Left ventricle myocardium inferior (tissue), 1 donor: ENCODE measurements at places on chromosomes 5 and 9.

- no peak for DNase-seq
Measured at GRCh38 chr9:14030375-14031059, 283.4 kb downstream of the NFIB start.

DNA sequence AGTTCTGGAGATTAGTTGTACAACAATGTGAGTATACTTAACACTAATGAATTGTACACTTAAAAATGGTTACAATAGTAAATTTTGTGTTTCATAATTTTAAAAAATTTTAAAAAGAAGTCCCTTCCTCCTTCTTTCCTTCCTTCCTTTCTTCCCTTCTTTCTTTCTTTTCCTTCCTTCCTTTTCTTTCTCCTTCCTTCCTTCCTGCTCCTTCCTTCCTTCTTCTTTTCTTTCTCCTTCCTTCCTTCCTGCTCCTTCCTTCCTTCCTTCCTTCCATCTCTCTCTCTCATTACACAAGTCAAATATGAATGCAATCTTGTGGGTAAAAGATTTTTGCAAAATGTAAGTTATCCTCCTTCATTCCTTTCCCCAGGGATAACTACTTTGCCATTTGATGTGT is 97.1 kb upstream of the TBCA start:
- no peak for DNase-seq

- DNase-seq: no peak
Measured at GRCh38 chr5:2560435-2560834, 191.0 kb downstream of the IRX2 start.

DNA sequence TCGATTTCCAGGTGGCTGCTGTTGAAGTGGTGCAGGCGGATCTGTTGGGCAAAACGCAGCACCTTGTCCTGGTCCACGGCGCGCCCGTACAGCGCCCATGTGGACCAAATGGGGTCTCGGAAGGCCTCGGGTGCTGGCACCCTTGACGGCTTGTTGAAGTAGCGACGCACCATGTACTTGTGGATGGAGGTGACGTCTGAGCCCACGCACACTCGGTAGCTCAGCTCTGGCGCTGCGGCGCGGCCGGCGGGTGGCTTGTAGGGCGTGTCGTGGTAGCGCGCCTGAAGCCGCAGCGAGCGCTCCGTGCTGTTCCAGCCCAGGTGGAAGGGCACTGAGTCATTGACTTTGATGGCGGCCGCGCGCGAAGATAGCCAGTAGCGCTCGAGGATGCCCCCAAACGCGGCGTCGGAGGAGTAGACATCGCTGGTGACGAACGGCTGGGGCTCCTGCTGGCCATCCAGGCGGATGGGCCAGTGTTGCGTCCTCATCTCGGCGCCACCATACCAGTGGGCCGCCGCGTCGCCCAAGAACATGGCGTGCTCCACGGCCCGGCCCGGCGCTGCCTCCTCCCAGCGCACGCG is 4.7 kb downstream of the MYORG start:
- no peak for DNase-seq

- DNase-seq: no peak
Measured at GRCh38 chr9:137485343-137486140, 26.4 kb upstream of the NSMF start.

DNA sequence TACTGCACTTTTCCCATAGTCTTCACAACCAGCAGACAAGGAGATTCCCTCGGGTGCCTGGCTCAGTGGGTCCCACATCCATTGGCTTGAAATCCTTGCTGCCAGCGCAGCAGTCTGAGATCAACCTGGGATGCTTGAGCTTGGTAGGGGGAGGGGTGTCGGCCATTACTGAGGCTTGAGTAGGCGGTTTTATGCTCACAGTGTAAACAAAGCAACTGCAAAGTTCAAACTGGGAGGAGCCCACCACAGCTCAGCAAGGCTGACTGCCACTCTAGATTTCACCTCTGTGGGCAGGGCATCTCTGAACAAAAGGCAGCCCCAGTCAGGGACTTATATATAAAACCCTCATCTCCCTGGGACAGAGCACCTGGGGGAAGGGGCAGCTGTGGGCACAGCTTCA is 512.3 kb upstream of the MPDZ start:
- DNase-seq: no peak

DNA sequence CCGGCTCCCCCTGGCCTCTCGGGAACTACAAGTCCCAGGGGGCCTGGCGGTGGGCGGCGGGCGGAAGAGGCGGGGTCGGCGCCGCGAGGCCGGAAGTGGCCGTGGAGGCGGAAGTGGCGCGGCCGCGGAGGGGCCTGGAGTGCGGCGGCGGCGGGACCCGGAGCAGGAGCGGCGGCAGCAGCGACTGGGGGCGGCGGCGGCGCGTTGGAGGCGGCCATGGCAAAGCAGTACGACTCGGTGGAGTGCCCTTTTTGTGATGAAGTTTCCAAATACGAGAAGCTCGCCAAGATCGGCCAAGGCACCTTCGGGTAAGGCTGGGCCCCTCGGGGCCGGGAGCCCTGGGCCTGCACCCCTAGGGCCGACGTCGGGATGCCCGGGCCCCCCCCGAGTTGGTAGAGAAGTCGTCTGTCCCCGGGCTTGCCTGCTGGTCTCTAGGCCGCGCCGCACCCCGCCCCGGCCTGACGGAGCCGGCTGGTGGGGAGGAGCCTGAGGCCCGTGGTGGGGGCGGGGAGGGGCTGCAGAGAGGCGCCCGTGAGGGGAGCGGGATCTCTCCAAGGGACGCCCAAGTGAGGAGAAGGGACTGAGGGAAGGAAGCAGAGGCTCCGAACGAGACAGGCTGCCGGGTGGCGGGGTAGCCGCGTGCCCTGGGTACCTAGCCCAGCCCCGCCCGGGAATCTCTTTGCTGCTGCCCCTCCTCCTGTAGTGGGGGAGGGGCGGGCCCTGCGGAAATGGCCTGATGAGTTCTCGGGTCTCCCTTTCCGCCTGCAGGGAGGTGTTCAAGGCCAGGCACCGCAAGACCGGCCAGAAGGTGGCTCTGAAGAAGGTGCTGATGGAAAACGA is at the start of gene CDK9:
Gene CDK9 (plus strand): TSS at position 102 of the 840 bp plus-strand sequence. CDS start 115 bp downstream, at position 217.
- DNase-seq: peak; percentile 91

- DNase-seq: no peak
Measured at GRCh38 chr9:83584995-83585394, 37.9 kb upstream of the IDNK start.

DNA sequence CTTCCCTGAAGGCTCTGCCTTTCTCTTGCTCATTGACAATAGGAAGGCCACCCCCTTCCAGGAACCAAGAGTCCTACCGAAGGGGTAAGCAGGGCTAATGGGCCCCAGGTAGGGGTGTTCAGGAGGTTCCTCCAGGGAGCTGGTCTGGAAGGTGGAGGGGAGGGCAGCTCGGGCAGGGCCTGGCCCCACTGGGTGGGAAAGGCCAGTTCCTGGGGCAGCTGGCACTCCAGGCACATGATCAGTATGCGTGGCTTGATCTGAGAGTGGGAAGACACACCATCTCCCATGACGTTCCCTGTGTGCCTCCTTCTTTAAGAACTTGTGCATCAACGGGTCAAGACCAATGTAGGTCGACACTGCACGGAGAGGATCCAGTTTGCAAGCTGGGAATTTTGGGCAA is 149.8 kb downstream of the PHF2 start:
- DNase-seq: no peak

GRCh38 chr9:81575956-81576355 is 113.4 kb downstream of the TLE1 start:
- no peak for DNase-seq
